ENCODE measurements at places on chromosomes 3 and 15.

DNA sequence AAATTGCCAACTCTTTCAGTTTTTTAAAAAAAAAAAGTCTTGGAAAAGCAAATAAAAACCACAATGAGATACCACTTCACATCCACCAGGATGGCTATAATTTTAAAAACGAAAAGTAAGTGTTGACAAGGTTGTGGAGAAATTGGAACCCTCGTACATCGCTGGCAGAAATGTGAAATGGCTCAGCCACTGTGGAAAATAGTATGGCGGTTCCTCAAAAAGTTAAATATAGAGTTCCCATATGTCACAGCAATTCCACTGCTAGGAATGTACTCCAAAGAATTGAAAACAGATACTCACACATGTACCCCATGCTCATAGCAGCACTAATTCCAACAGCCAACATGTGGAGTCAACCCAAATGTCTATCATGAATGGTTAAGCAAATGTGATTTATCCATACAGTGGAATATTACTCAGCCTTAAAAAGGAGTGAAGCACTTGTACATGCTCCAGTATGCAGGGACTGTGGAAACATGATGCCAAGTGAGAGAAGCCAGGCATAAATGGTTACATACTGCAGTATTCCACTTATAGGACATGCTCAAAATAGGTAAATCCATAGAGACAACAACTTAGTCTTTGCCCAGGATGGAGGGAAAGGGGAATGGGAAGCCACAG lies 73.8 kb upstream of the PCSK6 start:
- no peaks in the 10 kb centered on the region for H3K36me3 ChIP-seq
- no peak for DNase-seq
- no peak overlapping the region for H3K27ac ChIP-seq
- no peaks in the 10 kb centered on the region for H3K4me1 ChIP-seq
- peaks cover 17% of the 10 kb centered on the region for H3K27me3 ChIP-seq

DNA sequence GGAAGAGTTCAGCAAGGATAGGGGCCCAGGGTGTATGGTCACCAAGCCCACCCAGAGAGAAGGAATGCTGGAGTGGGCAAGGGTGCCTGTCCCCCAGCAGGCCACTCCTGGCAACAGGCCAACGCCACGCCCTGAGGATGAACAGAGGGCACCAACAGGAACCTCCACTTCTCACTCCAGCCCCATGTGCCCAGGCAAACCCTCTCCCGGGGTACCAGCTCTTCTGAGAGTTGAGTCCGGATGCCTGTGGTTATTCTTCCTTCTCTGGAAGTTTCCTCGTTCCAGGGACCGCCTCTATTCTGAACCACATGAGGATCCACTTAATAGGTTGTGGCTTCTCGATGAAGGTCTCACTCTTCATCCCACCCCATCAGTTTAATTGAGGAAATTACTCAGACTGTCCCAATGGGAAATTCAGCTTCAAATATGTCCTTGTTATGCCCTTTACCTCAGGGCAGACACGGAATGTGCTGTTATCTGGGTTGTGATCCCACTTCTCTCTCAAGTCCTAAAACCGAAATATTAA lies 114.3 kb downstream of the LIPC start:
- no peak overlapping the region for H3K4me3 ChIP-seq
- no peak for DNase-seq
- no peak overlapping the region for H3K27ac ChIP-seq
- no peaks in the 10 kb centered on the region for H3K36me3 ChIP-seq
- peaks cover 4% of the 10 kb centered on the region for H3K27me3 ChIP-seq

- H3K4me1 ChIP-seq: no peaks in the 10 kb centered on the region
- H3K4me3 ChIP-seq: no peak overlapping the region
- H3K27me3 ChIP-seq: no peaks in the 10 kb centered on the region
- H3K27ac ChIP-seq: no peak overlapping the region
- DNase-seq: peak; percentile 74
- H3K36me3 ChIP-seq: peaks cover 3% of the 10 kb centered on the region
These were observed 35.6 kb upstream of the PPP4R2 start for GRCh38 chr3:72960812-72961518.

DNA sequence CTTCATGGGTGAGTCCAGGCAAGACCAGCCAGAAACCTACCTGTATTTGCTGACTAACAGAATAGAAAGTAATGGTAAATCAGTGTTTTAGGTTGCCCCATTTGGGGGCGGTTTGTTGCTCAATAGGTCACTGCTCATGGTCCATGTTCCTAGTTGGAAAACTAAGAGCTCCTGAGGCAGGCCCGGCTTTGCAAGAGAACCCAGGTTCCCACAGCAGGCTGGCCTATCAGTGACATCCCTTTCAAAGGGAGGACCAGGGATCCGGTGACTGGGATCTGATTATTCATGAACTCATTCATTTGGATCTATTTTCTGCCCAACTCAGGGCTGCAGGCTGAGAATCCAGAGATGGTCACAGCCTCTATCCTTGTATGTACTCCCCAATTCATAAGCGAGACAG lies 163.9 kb downstream of the WNT7A start:
- H3K4me1 ChIP-seq: no peaks in the 10 kb centered on the region
- no peak for DNase-seq
- no peak overlapping the region for H3K27ac ChIP-seq
- no peak overlapping the region for H3K4me3 ChIP-seq
- no peaks in the 10 kb centered on the region for H3K36me3 ChIP-seq

GRCh38 chr3:184524981-184525336 lies 36.6 kb upstream of the EPHB3 start:
- H3K4me3 ChIP-seq: peak overlapping the region; percentile 22
- DNase-seq: no peak
- H3K4me1 ChIP-seq: peaks cover 3% of the 10 kb centered on the region
- peaks cover 46% of the 10 kb centered on the region for H3K27me3 ChIP-seq

DNA sequence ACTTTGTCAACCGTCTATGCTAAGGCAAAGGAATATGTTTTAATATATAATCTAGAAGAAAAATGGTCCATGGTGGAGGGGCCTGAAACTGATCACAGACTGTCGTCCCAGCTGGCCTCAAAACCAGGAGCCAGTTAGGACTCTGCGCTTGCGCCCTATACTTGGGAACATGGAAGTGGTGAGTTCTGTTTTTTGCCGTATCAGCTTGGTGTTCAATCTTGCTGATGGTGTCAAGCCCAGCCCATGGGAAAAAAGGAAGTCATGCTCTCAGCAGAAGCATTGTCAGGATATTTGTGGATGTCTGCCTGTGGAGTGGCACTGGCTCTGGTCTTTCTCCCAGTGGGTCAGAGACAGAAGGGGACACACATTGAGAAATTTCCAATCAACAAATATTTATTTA lies 342.0 kb upstream of the CTDSPL start:
- H3K4me1 ChIP-seq: no peaks in the 10 kb centered on the region
- no peaks in the 10 kb centered on the region for H3K36me3 ChIP-seq
- no peak for DNase-seq
- no peak overlapping the region for H3K27ac ChIP-seq
- no peak overlapping the region for H3K4me3 ChIP-seq

DNA sequence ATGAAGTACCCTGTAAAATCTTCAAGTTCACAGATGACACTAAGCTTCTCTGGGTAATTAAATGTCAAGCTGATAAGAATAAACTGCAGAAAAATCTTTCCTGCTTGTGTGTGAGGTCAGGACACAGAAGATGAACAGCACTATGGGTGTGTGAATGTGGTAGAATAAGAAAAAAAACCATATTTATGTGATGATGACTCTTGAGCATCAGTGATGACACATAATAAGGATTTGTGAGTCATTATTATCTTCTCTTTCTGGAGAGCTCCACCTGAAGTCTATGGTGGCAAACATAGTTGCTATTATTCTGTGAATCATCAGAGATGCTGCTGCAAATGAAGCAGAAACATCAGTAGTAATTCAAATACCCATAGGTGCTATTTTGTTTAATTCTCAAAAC lies 422.4 kb downstream of the DIPK2A start:
- DNase-seq: peak; percentile 4
- no peaks in the 10 kb centered on the region for H3K36me3 ChIP-seq
- H3K4me3 ChIP-seq: no peak overlapping the region
- H3K27me3 ChIP-seq: no peaks in the 10 kb centered on the region
- H3K4me1 ChIP-seq: no peaks in the 10 kb centered on the region
- H3K27ac ChIP-seq: no peak overlapping the region

- DNase-seq: no peak
- H3K4me1 ChIP-seq: peaks cover under 1% of the 10 kb centered on the region
- H3K27me3 ChIP-seq: no peaks in the 10 kb centered on the region
These were observed 39.8 kb downstream of the UBE2E1 start for GRCh38 chr3:23845326-23846216.

DNA sequence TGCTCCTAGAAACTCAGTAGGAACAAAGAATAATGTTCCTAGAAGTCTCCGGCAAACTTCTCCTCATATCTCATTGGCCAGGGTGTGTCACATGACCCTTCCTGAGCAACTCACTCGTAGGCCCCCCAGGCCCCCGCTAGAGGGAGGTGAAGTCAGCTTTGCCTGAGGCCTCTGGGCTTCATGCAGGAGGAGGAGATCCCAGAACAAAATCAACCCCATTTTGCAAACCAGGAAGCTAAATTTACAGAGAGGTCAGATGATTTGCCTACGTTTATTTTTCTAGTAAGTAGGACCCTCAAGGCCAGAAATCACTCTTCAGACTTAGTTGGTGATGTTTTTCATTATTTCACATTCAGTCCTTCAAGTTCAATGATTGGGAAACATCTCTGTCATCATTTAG lies 99.1 kb downstream of the SSR3 start:
- H3K27me3 ChIP-seq: peaks cover 5% of the 10 kb centered on the region
- no peak overlapping the region for H3K27ac ChIP-seq
- H3K36me3 ChIP-seq: no peaks in the 10 kb centered on the region
- no peak for DNase-seq
- no peaks in the 10 kb centered on the region for H3K4me1 ChIP-seq

GRCh38 chr3:158347966-158348365 lies 223.0 kb upstream of the MLF1 start:
- H3K36me3 ChIP-seq: no peaks in the 10 kb centered on the region
- H3K4me1 ChIP-seq: no peaks in the 10 kb centered on the region
- no peak overlapping the region for H3K4me3 ChIP-seq
- DNase-seq: peak; percentile 11
- no peak overlapping the region for H3K27ac ChIP-seq

- no peak overlapping the region for H3K4me3 ChIP-seq
- no peak overlapping the region for H3K27ac ChIP-seq
- DNase-seq: no peak
- peaks cover 3% of the 10 kb centered on the region for H3K36me3 ChIP-seq
These were observed 15.9 kb downstream of the CIB1 start for GRCh38 chr15:90217671-90218394.

- no peak overlapping the region for H3K27ac ChIP-seq
- DNase-seq: no peak
- H3K36me3 ChIP-seq: 0 out of 2 replicates have a peak, but pooled peaks cover 1% of the 10 kb centered on the region
- H3K4me3 ChIP-seq: no peak overlapping the region
These were observed 33.4 kb upstream of the TMEM87A start for GRCh38 chr15:42306681-42307080.

GRCh38 chr3:127237835-127238234 lies 44.9 kb downstream of the PRR23E start:
- H3K36me3 ChIP-seq: no peaks in the 10 kb centered on the region
- no peaks in the 10 kb centered on the region for H3K27me3 ChIP-seq
- no peak for DNase-seq
- no peaks in the 10 kb centered on the region for H3K4me1 ChIP-seq
- no peak overlapping the region for H3K27ac ChIP-seq
- H3K4me3 ChIP-seq: no peak overlapping the region

DNA sequence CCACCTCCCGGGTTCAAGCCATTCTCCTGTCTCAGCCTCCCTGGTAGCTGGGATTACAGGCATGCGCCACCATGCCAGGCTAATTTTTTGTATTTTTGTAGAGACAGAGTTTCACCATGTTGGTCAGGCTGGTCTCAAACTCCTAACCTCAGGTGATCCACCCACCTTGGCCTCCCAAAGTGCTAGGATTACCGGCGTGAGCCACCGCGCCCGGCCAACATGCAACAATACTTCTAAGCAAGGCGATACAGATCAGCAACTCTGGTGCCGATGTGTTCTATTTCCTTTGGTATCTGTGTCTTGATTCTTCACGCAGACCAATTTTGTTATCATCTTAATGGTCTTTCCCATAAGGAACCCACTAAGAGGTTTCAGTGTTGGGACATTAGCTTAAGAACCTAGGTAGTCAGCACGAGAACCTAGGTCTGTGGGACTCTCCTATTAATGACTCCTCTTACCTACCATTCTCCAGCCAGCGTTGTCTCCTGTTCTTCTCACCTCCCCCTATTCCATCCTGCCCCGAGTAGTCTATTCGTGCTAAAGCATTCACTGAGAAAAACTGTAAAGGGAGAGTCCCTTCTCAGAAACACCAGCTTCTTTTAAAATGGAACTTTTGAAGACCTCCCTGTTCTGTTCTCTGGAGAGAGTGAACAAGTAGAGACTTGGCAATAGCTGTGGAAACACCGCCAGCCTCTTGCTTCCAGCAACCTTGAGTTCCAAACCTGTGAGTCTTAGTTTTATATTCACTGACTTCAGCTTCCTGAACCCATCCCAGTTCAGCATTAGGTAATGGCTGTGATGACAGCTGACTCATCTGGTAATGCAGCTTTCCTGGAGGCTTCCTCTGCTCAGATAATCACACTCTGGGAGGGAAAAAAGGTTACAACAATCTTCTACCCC lies 61.2 kb downstream of the TSC22D2 start:
- peak; percentile 98 for DNase-seq
- no peaks in the 10 kb centered on the region for H3K27me3 ChIP-seq
- peak overlapping the region; percentile 47 for H3K27ac ChIP-seq
- no peaks in the 10 kb centered on the region for H3K36me3 ChIP-seq

- DNase-seq: no peak
- H3K4me1 ChIP-seq: no peaks in the 10 kb centered on the region
- H3K27me3 ChIP-seq: no peaks in the 10 kb centered on the region
- H3K36me3 ChIP-seq: peaks cover 10% of the 10 kb centered on the region
- H3K4me3 ChIP-seq: no peak overlapping the region
These were observed 37.6 kb upstream of the WDR49 start for GRCh38 chr3:167691366-167691765.
